SW480 (cell line): ENCODE measurements at places on chromosomes 12 and 14.

DNA sequence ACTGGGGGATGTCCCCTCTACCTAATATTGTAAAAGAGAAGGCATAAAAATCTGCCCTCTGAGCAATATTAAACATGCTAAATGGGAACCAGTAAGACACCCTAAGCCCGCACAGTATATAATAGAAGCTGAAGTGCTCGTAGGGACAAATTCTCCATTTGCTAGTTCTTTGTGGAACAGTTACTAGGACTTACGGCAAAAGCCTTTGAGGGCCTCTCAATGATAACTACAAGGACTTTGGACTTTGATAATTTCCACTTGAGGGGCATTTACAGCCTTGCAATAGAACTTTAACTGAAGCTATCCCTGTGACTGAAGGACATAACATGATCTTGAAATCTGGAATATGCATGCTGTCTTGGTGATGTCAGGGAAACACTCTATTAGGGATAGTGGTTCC, 111.5 kb upstream of the IFNG-AS1 start:
- DNase-seq: no peak

DNA sequence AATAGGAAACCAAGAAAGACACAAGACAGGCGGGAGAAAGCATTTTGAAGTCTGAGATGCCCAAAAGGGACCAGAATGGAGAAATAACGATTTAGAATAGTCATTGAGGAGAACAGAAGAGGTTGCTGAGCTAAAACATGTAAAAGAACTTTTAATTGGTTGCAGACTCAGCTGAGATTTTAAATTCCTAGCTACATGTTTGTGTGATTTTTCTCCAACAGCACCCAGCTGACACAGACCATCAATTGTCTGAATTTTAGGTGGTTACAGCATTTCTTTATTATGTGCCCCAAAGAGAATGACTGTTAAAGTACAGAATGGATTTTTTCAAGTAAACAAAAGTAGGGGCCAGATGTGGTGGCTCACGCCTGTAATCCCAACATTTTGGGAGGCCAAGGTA, 50.3 kb downstream of the BAZ1A start:
- no peak for DNase-seq

- DNase-seq: no peak
These were observed 4.3 kb downstream of the GPR132 start for GRCh38 chr14:105060751-105061427.

- DNase-seq: no peak
These were observed 13.5 kb downstream of the KMT5A start for GRCh38 chr12:123397400-123397799.

- no peak for DNase-seq
These were observed 6.9 kb downstream of the RTRAF start for GRCh38 chr14:51996148-51996746.

DNA sequence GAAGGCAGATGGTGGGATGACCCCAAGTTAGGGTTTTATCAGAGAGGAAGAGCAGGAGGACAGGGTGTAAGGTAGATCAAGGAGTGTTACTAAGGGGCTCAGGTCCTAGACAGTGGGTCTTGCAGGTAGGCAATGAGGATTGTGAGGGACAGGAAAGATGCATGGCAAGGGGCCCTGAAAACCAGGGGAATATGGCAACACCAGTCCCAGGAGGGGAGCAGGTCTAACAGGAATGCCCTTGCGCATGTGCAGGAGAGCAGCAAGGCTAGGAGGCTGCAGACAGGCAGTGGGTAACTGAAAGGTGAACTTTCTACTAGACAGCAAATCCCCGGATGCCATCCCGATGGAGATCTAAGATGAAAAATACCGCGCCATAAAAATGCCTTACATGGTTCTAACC, 211.3 kb downstream of the ALG10 start:
- no peak for DNase-seq

DNA sequence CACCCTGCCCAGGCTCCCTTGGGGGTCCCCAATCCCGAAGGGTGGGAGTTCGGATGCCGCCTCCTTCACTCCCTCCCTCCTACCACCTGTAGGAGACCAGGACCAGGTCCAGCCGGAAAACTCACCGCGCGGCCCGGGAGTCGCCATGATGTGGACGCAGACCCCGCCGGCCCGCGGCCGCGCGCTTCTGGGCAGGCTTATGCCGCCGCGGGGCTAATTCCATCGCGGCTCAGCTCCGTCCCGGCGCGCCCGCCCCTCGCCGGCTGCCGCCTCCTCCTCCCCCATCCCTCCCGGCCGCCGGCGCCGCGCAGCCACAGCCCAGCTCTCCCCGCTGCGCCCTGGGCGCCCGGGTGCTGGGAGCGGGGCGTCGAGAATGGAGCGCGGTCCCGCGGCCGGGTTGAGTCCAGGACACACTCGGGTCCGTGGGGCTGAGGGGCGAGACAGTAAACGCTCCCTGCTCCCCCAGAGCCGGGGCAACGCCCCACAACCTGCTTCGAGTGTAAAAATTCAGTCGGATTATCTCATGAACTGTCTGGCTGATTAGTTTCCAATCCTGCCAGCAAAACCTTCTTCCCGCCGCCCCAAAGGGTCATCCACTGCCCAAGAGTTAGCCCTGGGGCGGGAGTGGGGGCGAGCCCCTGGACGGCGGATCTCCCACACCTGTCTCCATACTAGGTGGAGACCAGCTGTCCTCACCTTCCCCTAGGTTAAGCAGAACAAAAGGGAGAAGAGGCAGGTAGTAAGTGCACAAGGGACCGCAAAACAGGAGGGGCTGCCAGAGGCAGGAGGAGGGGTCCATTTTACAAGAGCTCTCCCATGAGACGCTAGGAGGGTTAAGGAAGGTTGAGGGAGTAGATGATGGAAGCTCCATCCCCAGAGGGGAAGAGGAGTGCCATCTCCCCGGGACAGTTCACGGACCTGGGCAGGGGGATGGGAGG, at the start of gene ANO2:
Gene ANO2, minus strand, starts transcription at position 189 of the 938 bp plus-strand sequence. Its CDS starts 42 bp downstream, at position 147.
- DNase-seq: peak; percentile 30

DNA sequence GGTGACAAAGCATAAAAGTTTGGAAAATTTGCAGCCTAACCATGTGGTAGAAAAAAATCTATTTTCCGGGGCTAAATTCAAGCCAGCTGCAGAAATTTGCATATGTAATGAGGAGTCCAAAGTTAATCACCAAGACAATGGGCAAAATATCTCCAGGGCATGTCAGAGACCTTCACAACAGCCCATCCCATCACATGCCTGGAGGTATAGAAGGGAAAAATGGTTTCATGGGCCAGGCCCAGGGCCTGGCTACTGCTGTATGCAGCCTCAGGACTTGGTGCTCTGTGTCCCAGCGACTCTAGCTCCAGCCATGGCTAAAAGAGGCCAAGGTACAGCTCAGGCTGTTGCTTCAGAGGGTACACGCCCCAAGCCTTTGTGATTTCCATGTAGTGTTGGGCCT, 655.8 kb upstream of the MGAT4C start:
- no peak for DNase-seq
